ENCODE measurements at places on chromosomes 12 and 14.
A peak's percentile ranks its signal among the peaks of the same experiment; 100 is the strongest.

GRCh38 chr14:41607304-41607775 is 664 bp downstream of the LRFN5 start:
- DNase-seq: no peak

GRCh38 chr12:100919116-100919515 is 124.5 kb downstream of the ANO4 start:
- DNase-seq: peak; percentile 20

- no peak for DNase-seq
These were observed 77.4 kb downstream of the BBS10 start for GRCh38 chr12:76270657-76271358.

- DNase-seq: no peak
These were observed 15.5 kb downstream of the PRKAB1 start for GRCh38 chr12:119683413-119683812.

DNA sequence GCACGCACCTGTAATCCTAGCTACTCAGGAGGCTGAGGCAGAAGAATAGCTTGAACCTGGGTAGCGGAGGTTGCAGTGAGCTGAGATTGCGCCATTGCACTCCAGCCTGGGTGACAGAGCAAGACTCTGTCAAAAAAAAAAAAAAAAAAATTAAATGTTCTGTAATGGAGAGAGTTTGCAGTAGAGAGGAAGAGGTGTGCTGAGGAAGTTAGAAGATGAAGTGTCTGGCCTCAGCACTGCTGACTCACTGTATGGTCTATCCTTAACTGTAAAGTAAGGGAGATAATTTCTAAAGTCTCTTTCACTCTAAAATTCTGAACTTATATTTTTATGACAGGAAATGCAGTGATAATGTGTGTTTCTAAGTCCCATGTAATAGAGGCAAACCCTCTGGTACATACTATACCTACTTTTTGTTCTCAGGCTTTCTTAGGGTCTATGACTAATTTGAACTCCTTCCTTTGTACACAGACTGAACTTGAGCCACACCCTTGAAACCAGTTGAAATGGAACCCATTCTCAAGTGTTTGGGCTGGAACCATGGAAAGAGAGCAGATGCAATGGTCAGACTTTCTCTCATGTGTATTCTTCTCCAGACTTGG is 278.1 kb upstream of the FAR2 start:
- DNase-seq: no peak

DNA sequence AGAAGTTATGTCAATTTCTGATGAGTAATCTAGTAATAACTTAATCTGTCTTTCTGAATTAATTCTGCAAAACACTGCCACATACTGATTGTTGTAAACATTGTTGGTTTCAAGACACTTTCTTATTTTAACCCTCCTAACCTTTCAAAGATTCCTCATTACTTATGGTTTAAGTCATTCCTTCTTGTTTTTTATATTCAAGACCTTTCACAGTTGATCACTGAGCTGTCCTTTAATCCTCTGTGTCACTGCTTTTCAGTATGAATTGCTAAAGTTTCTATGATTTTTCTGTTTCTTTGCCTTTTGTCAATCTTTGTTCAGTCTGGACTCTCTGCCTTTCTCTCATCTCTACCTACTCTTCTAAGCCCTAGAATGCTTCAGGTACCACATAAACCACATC is 164.7 kb downstream of the RAD51B start:
- no peak for DNase-seq

- no peak for DNase-seq
These were observed 59.2 kb upstream of the RTRAF start for GRCh38 chr14:51929910-51930682.

GRCh38 chr12:80120994-80121393 is 21.7 kb downstream of the OTOGL start:
- no peak for DNase-seq

GRCh38 chr12:117444781-117445180 is 83.4 kb upstream of the NOS1 start:
- DNase-seq: no peak

GRCh38 chr14:68783408-68784225 is 9.2 kb downstream of the ZFP36L1 start:
- DNase-seq: no peak

DNA sequence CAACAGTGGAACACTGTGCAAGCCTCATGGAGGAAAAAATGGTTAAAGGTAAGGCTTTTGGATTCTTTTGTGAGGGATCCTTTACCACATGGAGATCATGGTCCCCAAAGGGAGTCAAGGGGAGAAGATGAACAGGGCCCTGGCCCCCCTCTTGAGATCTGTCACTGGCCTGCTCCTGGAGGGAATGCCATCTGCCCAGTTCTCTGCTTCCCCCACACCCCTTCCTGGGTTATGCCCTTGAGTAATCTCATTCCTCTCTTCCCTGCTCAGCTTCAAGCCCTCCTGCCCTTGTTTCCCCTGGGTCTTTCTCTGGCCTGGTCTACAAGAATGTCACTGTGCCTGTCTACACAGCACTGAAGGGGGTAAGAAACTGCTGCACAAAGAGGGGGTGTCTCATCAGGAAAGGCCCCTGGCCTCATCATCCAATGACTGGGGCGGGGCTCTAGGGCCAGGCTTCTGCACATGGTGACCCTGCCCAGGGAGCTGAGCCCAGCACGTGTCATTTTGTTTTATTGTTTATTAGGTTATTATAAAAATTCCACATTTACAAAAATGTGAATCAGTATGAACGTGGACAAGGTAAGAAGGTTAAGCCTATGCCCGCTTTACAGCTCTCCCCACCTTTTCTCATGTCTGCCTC is 30.3 kb downstream of the PIGH start:
- no peak for DNase-seq

DNA sequence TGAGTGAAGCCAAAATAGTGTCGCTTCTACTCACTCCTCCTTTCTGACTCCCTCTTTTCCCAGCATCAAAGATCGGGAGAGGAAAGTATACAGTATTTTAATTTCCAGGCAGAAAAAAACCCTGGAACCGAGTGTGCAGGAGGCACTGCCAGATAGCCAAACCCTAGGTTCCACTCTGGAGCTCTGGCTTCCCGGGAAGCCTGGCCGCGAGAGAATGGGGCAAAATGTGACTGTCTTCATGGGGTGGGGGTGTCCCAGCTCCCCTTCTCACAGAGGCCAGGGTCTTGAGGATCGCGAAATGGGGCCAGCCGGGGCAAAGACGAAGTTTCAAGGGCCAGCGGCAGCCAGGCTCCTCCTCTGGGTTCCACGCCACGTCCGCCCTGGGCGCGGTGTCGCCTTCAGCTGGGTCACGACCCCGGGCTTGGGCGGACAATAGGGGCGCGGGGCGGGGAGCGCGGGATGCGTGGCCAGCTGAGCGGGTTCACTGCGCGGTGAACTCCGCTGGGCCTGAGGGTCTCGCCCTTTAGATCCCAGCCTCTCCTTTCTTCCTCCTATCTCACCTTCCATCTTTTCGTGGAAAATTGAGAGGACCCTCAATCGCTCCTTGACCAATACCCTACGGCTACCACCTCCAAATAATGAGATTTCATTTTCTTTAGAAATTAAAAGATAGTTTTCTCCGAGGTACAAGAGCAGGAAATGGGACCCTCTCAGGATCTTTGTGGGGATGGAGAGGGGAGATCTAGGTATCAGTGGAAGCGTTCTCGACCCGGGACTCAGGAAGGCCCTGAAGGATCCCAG is 6.7 kb downstream of the HOXC4 start:
- DNase-seq: no peak

All from AG04450 (cell line).